ENCODE measurements at places on chromosomes 7 and 10.

DNA sequence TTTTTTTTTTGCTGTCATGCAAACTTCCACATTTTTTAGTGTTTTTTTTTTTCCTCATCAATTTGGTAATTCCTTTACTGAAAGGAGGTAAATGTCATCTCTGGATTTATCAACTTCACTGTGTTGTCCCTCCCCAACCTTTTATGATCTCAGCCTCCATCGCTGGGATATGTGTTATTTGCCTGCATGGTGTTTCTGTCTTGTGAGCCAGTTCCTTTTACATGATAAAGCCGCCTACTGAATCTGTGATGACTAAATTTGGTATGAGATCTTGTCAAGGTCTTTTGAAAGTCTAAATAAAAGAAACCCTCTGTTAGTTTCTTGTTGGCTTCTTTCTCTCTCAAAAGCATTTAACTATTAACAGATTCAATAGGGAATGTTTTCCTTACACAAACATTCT lies 39.3 kb downstream of the TAS2R41 start:
- DNase-seq, result no peak

- DNase-seq, result no peak
Measured at GRCh38 chr10:78365694-78366093, 332.0 kb downstream of the RPS24 start.

DNA sequence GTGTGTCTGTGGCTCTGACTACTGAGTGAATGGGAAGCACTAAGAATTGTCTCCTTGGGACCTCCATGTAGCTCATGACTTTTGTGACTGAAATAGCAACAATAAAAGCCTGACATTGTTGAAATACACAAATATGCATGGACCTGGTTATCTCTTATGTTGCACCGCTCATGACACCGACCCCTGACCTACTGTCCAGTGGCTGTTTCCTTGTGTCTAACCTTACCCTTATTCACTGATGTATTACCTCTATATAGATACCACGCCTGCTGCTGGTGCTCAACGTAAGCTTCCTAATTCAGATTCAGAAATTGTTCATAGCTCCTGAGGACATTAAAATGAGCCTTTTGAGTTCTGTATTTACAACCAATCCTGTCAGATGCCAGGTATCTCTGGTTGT lies 243.4 kb upstream of the SEMA3C start:
- no peak for DNase-seq

DNA sequence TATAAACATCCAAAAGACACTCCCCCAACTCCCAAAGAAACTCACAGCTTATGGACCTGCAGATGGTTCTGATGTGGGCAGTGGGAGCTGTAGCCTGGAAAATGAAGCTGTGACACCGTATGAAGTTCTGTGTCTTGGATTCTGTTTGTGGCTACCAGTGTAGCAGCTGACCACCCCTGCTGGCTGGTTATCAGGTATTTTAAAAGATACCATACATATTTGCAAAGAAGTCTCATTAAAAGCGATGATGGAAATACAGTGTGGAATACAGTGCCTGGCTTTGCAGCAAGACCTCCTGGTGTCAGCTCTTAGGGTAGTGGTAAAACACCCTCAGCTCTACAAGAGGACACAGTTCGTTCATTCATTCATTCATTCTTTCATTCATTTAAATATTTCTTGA lies 194.3 kb upstream of the PRKCQ start:
- DNase-seq, result no peak

- no peak for DNase-seq
Measured at GRCh38 chr10:59079386-59080226, 96.8 kb upstream of the PHYHIPL start.

- no peak for DNase-seq
Measured at GRCh38 chr7:47737601-47738000, 155.7 kb upstream of the TNS3 start.

GRCh38 chr10:17076626-17077345 lies 52.8 kb downstream of the CUBN start:
- DNase-seq, result no peak

DNA sequence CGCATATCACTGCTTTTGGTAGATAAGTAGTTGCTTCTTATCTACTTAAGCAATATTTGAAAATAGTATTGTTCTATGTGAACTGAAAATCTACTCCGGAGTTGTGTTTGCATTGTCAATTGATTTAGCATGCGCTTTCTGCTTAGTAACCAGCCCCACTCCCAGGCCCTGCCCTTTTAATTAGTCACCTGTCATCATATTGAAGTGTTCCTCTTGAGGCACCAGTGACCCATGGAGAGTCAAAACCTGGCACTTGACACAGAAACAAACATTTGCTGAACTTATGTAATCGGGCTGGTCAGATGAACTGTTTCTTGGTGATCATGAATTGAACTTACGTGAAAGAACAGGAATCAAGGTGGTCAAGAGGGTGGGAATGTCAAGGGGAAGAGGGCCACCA lies 27.8 kb upstream of the CDHR3 start:
- no peak for DNase-seq

DNA sequence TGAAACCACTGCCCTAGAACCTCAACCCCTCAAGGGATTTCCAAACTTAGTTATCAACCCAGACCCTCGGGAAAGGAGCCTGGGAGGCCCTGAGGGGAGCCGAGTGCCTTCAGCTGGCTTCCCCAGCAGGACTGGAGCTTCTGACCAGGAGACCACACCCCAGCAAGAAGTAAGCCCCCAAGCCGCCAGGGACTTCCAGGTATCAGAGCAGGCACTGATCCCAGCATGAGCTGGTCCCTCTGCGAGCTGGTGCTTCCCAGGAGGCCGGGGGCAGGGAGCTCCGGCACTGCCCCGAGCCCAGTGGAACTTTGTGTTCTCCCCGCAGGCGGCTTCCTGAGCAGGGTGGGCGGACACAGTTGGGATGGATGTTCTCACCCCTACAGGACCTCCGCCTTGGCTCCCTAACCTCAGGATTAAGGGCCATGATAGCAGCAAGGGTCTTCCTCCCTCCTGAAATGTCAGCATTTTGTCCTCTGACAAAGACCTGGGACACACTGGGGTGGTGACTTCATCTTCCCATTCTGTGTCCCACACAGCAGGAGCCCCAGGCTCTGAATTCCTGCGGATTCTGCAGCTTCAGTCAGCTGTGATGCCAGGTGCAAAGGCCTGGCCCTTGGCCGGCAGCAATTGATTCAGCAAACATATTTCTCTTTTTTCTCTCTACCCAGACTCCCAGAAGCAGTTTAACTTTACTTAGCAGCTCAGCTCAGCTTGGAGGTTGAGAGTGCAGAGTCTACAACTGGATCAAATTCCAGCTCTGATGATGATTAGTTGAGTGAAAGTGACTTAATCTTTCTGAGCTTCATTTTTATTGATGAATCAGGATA lies 11.6 kb downstream of the ATP6V0E2 start:
- DNase-seq, result no peak

DNA sequence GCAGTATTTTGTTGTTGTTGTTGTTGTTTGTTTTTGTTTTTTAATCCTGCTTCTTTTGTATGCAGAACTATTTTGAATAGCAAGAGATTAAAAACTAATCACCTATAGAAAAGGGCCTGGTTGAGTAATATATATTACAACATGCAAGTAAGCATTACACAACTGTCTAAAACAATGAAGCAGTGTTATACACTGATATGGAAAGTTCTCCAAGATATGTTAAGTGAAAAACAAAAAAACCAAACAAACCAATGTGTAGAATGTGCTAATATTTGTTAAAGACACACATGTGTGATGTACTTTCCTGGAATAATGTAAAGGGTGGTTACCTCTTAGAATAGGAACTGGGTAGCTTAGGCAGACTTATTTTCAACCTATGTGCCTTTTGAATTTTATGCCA lies 117.4 kb downstream of the ZNF365 start:
- no peak for DNase-seq

GRCh38 chr7:87831097-87831496 lies 45.1 kb downstream of the SLC25A40 start:
- DNase-seq, result no peak

DNA sequence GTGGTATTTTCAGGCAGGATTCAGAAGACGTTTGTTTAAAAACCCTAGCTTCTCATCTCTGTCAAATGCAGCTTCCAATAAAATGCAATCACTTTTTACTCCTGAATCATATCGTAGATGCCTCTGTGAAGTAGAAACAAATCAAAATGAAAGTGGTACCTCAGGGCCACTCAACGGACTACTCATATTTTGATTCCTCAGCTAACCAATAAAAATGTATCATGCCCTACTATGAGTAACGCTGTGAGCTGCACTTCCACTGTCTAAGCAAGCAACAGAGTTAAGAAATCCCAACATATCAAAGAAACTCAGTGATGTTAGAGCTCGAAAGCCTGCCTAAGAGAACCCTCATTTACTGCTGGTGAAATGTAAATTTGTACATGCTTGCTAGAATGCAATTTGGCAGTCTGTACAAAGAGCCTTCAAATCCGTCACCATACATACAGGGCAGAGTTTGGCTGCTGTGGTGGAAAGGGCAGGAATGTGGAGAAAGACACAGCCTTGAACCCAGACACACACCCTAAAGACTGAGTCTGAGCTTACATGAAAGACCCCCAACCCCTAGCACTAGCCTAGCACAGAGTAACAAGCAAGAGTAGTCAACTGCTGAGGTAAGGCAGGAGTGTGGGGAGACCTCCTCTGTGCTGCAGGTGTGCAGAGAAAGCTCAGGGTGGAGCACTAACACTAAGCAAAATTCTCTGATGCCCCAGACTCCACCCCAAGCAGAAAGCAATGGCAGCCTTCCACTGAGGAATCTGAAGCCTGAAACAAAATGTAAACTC lies 151.5 kb downstream of the ANK3 start:
- DNase-seq, result no peak

GRCh38 chr7:25669961-25670841 lies 441.9 kb upstream of the NPVF start:
- no peak for DNase-seq

DNA sequence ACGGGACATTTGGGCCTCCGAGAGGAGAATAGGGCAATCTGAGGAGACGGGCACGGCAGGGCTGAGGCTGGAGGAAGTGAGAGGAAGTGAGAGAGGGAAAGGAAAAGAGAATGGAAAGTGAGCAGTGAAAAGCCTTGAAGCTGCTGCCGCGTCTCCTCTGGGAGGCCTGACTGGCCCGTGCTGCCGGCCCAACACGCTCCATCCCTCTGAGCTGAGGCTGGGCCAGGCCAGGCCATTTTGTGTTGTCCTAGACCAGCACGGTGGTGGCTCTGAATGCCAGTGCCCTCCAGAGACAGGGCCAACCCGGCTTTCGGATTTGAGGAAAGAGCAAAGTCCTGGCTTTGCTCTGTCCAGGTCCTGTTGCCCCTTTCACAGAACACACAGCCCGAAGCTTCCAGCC lies 361.1 kb upstream of the SHH start:
- DNase-seq, result no peak

DNA sequence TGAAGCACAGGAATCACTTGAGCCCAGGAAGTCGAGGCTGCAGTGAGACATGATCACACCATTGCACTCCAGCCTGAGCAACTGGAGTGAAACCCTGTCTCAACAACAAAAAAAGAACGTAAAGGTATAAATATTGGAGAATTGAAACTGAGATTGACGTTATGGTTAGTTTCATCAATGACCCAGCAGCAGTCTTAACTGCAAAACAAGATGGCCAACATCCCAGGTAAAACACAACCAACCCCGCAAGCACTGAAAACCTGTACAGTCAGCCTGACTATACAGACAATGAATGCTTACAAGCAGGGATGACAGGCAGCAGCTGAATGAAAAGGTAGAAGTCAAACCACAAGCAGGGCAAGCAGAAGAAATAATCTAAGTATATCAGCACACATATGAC lies 34.7 kb downstream of the WAPL start:
- DNase-seq, result no peak

- no peak for DNase-seq
Measured at GRCh38 chr7:45873355-45873754, 473 bp upstream of the CCDC201 start.

DNA sequence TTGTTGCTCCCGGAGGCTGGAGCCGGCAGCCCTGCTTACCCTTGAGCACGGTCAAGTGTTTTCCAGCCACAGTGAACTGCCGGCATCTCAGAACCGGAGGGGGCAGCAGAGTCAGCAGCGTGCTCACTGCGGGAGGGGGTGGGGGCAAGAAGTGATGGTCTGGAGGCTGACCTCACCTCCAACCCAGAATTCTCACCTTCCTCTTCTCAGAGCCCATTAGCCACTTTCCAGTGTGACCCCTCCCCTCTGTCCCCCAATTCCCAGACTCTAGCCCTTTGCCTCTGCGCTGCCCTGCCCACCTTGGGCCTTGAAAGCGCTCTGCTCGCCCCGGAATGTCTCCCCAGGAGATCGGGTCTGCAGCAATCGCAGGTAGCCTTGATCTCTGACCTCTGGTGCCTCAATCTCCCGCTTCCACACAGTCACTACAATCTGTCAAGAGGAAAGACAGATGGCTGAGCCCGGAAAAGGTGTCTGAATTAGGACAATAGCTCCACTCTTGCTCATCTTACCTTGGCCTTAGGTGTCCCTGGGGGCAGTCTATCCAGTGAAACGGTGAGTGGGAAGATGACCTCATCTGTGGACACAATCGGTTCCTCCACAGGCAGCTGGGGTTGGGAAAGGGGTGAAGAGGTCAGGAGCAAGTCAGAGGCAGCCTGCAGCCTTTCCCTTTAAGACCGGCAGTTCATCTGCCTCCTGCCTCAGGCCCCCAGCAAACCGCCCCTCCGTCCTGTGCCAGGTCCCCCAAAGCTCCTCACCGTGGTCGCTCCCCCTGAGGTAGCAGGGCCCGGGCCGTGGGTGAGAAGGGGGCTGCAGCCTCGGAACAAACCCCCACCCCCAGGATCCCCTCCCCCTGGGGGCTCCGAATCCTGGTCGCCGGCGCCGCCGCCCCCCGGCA lies 942 bp downstream of the TRAPPC14 start:
- no peak for DNase-seq

DNA sequence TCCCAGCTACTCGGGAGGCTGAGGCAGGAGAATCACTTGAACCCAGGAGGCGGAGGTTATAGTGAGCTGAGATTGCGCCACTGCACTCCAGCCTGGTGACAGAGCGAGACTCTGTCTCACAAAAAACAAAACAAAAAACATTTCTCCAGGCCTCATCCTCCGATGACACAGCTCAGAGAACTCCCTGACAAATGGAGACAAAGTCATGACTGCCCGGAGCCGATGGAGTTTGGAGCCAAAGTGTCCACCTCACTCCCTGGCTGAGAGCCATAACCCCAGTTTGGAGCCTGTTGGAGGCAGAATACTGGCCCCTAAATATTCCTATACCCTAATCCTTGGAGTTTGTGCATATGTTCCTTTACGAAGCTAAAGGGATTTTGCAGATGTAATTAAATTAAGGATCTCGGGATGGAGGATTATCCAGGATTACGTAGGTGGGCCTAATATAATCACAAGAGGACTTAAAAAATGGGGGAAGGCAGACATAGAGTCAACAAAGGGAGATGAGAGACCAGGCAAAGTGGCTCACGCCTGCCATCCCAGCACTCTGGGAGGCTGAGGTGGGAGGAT lies 22.7 kb downstream of the SSC4D start:
- no peak for DNase-seq

- no peak for DNase-seq
Measured at GRCh38 chr7:36742911-36743775, 18.8 kb upstream of the AOAH start.

All from stimulated activated CD8-positive, alpha-beta memory T cell treated with anti-CD3 and anti-CD28 coated beads, Interleukin-7, amount 100 ng/mL, for 1 hour (primary cell).